Mucosa of gallbladder (tissue), 1 donor: ENCODE measurements at places on chromosomes 7 and 10. TPM values are rescaled to one million over a fixed set of nuclear protein-coding genes. Genes with fewer than 3 reads are reported as not detected.
A peak's percentile ranks its signal among the peaks of the same experiment; 100 is the strongest.

DNA sequence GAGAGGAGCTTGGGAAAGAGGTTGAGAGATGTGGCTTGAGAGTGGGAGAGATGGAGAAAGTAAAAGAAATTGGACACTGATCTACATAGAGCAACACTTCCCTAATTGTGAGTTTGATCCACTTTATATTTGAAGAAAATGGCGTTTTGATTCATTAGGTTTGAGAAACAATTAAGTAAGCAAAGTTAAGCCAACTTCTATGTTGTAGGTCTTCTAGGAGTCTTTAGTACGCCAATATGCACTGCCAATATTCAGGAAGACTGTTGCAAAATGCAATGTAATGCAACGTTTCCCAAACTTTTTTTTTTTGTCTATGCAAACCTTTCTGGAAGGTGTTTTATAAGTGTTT is 7.0 kb upstream of the PRTFDC1 start:
- DNase-seq, result no peak

DNA sequence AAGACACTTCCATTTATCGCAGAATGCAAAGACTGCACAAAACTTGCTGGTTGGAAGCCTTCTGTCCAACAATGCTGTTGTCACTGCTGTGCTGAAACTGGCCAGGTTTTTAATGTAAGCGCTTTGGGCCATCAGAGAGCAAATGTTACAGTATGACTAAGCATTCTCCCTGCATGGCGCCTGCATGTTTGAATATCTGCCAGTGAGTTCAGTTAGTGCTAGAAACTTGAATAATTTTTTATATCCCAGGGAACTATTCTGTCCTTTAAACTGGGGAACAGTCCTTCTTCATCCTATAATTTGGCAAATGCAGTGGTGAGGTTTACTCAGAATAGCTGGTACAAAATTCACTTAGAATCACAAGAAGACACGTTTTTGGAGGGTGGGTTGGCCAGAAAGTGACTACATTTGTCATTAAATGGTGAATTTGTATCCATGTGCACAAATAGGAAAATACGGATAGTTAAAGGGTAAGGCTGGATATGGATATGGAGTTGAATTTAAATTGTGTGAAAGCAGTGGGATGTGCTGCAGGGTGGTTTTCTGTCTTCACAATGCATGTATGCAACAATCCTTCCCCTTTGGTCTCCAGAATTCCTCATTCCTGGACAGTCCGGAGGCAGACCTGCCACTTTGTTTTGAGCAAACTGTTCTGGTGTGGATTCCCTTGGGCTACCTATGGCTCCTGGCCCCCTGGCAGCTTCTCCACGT is 1.7 kb downstream of the ABCC2 start:
- DNase-seq, result peak; percentile 43

- no peak for DNase-seq
Observed at GRCh38 chr10:13712476-13712836, 125.7 kb downstream of the PRPF18 start.

DNA sequence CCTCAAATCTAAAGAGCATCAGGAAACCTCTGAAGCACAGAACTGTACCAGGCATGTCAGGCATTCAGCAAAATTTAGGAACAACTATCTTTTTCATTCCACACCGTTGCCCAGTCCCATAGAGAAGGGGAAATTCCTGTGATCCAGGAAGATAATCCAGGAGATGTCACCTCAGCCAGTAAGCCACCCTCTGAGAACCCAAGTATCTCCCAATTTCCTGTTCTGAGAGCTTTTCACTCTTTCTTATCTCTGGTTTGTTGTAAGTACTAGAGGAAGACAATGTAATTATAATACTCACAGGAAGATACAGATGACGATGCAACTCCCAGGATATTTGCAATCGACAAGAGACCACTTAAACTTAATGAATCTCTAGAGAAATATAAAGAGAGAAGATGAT is 97.1 kb downstream of the TSPAN12 start:
- no peak for DNase-seq

DNA sequence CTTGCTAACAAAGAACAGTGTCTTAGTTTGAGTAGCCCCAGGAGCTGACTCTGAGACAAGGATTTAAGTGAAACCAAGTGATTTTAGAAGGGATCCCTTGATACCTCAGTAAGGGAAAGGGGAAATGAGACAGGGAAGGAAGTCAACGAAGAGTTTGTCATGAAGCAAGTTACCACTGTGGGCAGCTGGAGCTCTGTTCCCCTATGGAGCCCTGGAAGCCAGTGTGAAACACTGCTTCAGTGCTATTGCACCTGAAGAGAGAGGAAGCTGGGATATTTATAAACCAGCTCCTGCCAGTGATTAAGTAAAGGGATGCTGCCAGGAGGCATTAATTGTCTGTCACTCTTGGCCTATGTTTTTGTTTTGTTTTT is 58.9 kb upstream of the WAPL start:
- no peak for DNase-seq

DNA sequence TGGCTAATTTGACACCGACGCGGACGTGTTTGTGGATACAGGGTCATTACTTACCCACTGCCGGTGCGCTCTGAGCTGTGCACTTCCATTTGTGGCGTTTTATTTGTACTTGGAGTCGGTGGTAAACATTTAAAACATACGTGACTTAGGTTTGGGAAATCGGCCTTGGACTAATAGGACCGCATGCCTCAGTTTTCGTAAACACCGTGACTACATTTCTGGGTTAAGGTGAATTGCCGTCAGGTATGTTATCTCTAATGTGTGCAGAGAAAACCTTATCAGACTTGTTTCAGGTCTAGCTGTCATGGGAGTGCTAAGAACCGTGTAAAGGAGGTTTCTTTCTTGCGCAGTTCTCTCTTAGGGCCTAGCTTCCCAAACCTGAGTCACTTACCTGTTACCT is 51.7 kb upstream of the NCF1 start:
- no peak for DNase-seq

DNA sequence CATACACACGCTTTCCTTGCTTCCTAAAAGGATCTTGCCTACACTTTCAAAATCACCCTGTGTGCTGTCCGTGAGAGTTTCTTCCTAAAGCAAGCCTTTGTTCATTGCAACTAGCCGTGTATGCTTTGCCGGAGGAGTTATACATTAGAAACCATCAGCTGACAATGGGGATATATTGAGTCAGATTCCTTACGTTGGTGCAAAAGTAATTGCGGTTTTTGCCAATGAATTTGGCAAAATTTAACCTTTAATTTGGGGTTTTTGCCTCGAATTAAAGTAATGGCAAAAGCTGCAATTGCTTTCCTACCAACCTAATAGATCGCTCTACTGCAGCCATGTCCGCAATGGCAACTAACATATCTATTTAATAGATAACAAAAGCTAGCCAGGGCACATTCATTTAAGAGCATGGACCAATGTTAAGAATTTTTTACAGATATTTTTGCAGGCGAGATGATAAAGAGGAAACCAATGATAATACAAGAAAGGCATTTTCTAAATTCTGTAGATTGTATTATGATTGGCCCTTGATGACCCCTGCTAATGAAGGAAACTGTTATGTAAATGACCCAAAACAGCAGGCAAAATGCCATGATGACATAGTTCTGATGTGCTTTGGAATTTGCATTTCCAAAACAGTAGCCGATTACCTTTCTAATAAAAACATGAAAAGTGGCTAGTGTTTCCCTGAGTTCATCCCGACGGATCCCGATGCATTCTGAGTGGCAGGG is 184.8 kb upstream of the NRP1 start:
- no peak for DNase-seq

- DNase-seq, result no peak
Observed at GRCh38 chr10:48681740-48682139, 2.9 kb upstream of the WDFY4 start.

- DNase-seq, result no peak
Observed at GRCh38 chr7:20470726-20471125, 140.0 kb downstream of the ITGB8 start.

- DNase-seq, result no peak
Observed at GRCh38 chr7:17991866-17992648, 35.6 kb downstream of the PRPS1L1 start.

DNA sequence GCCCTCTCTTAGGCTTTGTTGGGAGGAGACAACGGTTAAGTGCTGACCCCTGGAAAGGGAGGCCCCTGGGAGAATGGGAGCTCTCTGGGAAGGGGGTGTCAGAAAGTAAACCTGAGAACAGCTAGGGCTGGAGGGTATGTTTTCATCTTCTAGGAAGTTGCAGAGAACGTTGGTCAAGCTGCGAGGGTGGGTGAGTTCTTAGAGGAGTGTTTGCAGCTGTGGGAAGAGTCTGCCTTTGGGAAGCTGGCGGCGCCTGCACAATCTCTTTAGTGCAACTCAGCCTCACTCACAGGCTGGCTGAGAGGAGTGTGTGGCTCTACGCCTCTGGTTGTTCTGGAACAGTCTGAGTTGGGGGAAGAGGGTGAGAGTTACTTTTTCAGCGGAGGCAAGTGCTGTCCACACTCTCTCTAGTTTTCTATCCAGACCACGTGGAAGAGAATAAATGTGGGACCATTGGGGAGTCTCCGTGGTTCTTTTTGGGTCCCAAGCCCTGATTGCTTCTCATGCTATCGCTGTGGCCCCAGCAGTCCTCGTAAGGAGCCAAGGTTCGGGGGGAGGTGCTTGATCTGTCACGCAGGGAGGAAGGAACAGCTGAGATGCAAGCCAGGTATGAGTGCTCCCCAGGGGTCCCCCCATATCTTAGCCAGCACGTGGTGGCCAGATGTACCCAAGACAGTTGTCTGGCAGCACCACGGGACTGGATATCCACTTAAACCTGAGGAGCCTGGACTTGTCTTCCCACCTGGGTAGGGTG is 237.2 kb downstream of the BUB3 start:
- DNase-seq, result no peak

DNA sequence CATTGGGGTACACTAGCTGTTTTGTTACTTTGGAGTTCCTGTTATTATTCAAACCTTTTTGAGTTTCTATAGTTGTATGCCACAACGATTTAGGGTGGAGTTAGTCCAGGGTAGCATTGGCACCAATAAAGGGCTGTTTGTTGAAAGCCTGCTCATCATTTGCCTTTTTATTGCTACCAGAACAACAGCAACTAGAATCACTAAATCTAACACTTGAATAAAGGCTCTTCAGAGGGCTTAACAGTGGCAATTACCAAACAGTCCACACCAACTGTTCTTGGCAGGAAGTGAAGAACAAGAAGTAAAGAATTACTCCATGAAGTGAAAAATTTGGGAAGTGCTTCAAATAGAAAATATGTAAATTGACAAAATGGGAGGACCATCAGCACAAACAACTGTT is 621.4 kb downstream of the PHTF2 start:
- DNase-seq, result no peak

Gene PNLIPRP1
- total RNA-seq, result 2.1 TPM

Gene CHST15
- 23.5 TPM for total RNA-seq

Gene FGL2
- total RNA-seq, result 42.3 TPM

Gene AKR1C8
- total RNA-seq, result not detected

Gene PWWP2B
- total RNA-seq, result 52.9 TPM
